ENCODE measurements at places on chromosomes 4 and X.

DNA sequence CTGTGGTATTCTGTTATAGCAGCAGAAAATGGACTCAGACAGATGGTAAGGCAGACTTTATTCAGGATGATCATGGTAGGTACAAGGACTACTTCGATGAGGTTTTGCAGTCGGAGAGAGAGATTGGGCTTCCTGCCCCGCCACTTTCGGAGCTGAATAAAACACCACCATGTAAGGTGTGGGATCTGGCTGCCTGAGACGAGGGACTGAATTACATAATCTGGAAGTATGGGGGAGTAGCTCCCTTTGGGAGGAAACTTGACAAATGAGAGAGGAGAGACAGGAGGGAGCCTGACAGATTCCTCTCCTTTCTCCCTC, 255.5 kb upstream of the GATB start:
- no peak for DNase-seq

DNA sequence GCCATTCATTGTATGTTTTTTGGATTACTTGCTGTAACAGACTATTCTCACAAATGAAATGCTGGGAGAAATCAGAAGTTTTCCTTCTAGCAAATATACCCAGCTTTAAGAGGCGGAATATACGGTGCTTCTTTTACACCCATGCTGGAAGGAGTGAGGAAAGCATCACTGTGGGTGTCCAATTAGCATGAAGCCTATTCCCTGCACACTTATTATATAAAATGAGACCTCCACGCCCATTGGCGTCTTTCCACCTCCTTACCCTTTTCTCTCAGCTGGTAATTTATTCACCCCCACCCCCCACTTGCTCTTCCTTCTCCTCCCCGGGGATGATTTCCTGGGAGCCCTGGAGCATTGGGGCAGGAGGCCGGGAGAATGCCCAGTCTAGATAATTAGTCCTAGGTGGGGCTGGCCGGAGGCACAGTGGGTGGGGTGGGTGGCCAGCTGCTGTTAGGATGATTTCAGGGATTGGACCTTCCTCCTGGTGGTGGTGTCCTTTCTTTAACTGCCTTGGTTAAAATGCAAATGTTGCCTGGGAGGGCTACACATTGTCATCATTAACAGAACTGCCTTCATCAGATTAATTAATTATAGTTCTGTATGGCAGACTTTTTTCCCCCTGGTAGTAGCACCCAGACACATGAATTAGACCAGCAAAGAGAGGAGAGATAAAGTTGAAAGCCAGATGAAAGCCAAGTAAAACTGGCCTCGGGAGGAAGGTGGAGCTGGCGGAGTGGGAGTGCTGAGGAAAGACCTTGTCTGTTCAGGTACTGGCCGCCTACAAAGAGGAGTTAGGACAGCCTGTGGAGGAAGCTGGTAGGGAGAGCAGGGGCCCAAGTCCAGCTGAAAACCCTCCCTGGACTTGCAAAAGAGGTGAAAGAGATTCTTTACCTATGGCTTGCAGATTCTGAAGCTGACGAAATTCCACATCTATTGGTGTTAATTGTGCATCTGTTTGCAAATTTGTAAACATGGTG, 11.4 kb downstream of the SHROOM2 start:
- DNase-seq, result no peak

DNA sequence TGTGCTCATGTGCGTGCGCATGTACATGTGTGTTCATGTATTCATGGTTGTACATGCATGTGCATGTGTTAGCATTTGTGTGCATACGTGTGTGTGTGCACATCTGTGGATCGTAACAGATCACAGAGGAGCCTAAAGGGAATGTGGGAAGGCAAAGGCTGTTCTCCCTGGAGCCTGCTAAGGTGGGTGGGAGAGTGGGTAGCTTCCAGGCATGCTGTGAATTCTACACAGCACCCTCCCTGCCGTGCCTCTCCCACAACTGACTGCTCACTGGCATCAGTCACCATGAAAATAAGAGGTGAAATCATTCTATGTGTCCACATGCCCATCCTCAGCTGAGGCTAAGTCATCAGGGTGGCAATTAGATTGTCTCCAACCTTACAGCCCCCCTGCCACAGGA, 600.9 kb downstream of the MID1IP1 start:
- DNase-seq, result no peak

DNA sequence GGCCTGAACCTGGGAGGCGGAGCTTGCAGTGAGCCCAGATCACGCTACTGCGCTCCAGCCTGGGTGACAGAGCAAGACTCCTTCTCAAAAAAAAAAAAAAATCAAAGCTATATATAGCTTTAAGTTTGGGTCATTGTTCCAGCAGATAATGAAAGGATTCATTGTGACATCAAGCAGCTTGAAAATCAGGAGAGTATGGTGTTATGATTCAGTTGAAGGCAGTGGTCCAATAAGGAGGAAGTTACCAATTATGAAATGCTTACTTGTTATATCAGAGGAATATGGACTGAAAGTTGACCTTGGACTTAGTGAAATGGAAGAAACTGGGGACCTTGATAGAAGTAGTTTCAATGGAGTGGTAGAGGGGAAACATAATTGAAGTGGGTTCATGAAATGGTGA, 140.4 kb upstream of the MAD2L1 start:
- DNase-seq, result no peak

DNA sequence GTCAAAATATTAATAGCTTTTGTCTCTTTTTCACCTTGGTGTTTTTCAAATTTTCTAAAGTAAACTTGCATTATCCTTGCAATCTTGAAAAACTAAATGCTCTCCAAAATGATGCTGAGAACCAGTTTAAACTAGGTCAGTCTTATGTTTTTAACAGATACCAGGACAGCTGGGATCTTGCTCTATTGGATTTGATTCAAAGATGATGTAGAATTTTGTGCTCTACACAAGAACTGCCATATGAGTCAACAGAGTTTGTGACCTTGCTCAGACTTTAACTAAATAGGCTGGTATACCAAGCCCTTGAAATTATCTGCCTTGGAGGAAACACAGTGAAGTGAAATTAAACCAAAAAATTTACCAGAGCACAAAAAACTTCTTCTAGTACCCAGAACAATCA, 991.1 kb downstream of the STPG2 start:
- no peak for DNase-seq

DNA sequence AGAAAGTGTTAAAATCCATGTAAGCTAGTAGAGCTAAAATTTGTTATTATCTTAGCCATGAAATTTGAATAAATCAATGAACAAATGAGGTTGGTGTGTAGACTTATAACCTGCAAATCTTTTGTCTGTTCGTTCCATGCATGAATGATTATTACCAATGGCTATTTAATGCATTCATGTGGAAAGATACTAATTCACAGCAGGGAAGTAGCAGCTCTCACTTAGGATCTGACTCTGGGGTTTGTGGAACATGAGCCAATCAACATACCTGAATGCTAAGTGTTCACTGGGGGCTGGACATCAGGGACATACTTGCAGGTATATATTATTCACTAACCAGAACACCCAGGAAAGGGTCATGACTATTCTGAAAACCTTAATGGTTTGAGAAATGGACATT, 444.1 kb downstream of the STIM2 start:
- no peak for DNase-seq

- no peak for DNase-seq
Measured at GRCh38 chr4:19752599-19752998, 499.1 kb upstream of the SLIT2 start.

GRCh38 chrX:66638591-66639500, at the start of gene EDA2R:
Gene EDA2R (minus strand): TSS chrX:66639078. CDS start chrX:66616020, 23,058 bp downstream.
- DNase-seq, result no peak

- no peak for DNase-seq
Measured at GRCh38 chr4:87746001-87746400, 53.4 kb upstream of the IBSP start.

- DNase-seq, result no peak
Measured at GRCh38 chr4:22129454-22130029, 181.0 kb upstream of the KCNIP4 start.

DNA sequence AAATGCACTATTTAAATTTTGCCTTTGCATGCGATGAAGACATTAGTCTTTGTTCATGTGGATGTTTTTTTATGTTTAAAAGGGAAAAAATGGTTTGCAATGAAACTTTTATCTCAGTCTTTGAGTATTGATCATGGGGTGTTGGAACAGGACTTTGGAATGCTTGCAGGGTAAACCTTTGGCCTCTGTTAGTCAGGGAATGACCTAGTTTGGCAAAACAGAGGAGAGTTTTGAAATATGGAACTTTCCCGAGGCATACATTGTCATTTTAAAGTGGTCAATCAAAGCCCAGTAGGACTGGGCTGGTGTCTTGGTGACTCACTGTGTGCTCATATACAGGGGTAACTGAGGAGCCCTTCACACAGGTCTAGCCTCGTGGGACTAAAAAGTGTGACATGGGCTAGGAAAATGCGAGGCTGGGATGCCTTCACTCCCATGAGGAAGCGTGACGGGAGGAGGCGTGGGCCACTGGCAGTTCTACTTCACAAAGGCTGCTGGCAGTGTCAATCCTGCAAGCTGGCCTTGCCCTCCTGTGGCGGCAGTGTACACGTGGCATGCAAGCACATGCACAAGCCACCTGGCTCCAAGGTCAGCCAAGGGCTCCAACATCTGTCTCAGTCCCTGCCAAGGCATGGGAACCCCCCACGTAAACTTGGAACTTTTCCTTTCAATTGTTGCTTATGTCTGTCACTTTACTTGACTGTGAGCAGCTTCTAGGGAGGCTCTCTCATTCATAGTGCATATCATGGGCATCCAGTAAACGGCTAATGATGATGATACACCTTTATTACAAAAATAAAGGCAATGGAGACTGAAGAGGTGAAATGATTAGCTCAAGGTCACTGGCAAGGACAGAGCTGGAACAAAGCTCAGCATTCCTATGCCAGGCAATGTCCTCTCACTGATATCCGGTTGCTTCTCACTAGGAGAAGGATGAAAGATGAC, 5.2 kb upstream of the F11 start:
- no peak for DNase-seq

- no peak for DNase-seq
Measured at GRCh38 chr4:152784490-152785350, 5.0 kb downstream of the ARFIP1 start.

GRCh38 chr4:41799126-41799525, 50.6 kb upstream of the PHOX2B start:
- no peak for DNase-seq
